Spleen (tissue), 13 donors: ENCODE measurements at places on chromosomes 13 and 19. TPM values are rescaled to one million over a fixed set of nuclear protein-coding genes. Genes with fewer than 3 reads are reported as not detected.
A peak's percentile ranks its signal among the peaks of the same experiment; 100 is the strongest.

DNA sequence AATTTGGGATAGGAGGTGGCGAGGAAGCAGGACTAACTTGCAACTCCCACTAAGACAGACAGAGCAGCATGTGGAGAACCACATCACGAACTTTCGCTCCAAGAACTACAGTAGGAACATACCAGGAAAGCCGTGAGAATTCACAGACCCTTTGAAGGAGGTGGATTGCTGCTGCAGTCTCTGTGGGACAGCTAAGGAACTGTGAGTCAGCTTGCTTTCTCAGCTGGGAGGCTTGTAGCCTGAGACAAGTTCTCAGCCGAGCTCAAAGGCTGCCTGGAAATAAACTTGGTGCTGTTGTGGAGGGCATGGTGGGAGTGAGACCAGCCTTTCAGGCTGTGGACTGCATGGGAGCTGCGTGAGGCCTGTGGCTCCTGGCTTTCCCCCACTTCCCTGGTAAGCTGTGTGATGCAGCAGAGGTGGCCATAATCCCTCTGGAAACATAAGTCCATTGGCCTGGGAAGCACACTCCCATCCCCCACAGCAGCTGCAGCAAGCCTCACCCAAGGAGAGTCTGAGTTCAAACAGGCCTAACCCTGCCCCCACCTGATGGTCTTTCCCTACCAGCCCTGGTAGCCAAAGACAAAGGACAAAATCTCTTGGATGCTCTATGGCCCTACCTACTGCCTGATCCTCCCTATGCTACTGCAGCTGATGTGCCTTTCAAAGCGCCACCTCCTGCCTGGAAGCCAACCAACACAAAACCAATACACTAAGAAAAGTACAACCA is 441.1 kb upstream of the HTR2A start:
- no peak for DNase-seq

DNA sequence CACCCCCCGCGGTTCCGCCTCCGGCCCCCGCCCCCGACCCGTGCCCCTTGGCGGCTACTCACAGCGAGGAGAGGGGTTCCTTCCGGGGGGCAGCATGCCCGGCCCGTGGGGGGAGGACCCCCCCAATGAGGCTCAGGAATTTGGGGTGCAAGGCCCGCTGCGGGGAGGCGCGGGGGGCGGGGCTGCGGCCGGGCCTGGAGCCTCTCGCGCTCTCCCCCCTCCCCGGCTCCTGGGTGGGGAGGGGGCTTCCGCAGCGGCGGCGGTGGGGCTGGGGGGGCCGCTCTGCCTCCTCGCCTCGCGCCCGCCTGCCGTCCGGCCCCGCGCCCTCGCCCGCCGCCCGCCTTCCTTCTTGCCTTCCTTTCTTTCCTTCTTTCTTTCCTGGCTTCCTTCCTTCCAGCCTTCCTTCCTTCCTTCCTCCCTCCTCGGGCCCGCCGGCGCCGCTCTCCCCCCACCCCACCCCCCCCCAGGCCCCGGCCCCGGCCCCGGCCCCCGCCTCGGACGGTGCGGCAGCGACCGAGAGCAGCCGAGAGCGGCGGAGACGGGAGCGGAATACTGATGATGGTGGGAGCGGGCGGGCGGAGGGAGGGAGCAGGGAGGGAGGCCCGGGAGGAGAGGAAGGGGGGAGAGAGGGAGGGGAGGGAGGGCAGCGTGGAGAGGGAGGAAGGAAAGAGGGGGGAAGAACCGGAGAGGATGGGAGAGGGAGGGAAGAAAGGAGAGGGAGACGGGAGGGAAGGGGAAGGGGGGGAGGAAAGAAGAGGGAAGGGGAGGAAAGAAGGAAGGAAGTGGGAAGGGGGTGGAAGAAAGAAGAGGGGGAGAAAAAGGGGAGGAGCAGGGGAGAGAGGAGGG is at the start of gene LRRC4B:
TSS of gene LRRC4B (minus strand) at position 554 of the 846 bp plus-strand sequence. CDS start 19,597 bp downstream, outside the sequence.
- no peak for DNase-seq

DNA sequence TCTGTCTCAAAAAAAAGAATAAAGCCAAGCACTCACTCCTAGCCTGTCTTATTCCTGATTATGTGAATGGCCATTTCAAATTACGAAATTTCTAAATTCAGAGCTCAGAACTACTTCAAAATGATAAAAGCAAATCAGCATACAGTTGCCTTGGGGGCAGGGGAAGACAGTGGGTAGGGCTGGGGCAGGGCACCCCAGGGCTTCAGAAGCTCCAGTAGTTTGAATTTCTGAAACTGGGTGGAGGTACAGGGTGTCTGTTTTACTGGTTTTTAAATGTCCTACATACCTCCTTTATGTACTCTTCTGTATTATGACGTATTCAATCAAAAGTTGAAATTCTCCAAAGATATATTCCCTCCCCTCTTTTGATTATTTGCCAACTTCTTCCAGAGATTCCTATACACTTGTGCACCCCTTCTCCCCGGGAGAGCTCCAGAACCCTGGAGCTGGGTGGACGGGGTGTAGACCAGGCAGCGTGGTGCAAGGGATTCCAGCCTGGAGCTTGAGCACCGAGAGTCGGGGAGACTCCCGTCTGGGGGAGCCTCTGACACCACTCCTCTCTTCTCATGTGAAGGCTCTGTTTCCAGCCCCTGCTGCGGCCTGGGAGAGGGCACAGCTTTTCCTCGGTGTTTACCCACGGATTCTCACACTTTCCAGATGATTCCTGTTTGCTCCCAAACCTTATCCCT is 84.7 kb upstream of the GPR183 start:
- no peak for DNase-seq

DNA sequence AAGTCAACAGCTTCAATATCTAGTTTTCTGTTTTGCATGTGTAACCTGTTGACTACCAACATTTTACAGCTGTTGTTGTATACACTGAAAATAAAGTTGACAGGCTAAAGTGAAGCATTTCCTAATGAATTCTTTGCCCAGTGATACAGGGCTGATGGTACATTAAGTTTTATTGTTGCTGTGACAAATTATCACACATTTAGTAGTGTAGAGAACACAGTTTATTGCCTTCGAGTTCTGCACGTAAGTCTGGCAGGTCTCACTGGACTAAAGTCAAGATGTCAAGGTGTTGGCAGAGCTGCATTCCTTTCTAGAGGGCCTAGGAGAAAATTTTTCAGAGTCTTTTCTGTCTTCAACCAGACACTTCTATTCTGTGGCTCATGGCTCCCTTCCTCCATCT is 184.2 kb downstream of the SLITRK6 start:
- no peak for DNase-seq

DNA sequence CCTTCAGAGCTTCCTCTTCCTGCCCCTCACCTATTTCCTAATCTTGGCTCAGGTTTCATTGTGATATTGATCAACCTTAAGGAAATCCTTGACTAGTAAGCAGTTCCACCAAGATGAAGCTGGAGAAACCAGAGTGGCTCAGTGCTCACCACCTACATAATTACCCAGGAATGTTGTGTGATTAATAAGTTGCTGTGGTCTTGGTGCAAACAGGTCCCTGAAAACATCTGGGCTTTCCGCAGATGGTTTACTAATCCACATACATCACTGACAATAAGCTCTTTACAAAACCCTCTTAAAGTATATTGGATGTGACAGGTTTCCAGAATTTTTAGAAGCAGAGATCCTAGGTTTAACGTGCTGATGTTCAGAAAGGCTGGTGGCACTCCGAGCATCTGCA is 8.6 kb upstream of the SERP2 start:
- no peak for DNase-seq

GRCh38 chr13:100100115-100100879 is 11.4 kb downstream of the PCCA start:
- no peak for DNase-seq

GRCh38 chr19:50486823-50487515 is 10.3 kb upstream of the GARIN5A start:
- peak; percentile 70 for DNase-seq

GRCh38 chr19:3249408-3249807 is 24.9 kb downstream of the CELF5 start:
- no peak for DNase-seq

DNA sequence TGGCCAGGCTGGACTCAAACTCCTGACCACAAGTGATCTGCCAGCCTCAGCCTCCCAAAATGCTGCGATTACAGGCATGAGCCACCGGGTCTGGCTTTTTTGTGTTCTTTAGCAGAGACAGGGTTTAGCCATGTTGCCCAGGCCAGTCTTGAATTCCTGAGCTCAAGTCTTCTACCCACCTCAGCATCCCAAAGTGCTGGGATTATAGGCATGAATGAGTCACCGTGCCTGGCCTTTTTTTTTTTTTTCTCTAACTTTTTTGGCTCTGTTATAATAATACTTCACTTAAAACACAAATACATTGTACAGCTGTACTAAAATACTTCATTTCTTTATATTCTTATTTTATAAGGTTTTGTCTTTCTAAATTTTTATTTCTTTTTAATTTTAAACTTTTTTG is 599.5 kb upstream of the PCDH9 start:
- DNase-seq, result no peak

GRCh38 chr19:2624537-2625091 is 77.9 kb downstream of the GNG7 start:
- DNase-seq, result peak; percentile 87

DNA sequence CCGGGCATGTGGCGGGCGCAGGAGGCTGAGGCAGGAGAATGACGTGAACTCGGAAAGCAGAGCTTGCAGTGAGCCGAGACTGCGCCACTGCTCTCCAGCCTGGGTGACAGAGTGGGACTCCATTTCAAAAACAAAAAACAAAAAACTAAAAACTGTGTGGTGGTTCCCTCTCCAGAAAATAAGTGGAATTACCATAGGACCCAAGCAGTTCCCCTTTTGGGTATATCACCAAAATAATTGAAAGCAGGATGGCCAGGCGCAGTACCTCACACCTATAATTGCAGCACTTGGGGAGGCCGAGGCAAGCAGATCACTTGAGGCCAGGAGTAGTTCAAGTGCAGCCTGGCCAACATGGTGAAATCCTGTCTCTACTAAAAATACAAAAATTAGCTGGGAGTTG is 15.7 kb upstream of the LDLR start:
- no peak for DNase-seq

GRCh38 chr13:111462221-111462764 is 141.9 kb downstream of the TEX29 start:
- DNase-seq, result no peak

DNA sequence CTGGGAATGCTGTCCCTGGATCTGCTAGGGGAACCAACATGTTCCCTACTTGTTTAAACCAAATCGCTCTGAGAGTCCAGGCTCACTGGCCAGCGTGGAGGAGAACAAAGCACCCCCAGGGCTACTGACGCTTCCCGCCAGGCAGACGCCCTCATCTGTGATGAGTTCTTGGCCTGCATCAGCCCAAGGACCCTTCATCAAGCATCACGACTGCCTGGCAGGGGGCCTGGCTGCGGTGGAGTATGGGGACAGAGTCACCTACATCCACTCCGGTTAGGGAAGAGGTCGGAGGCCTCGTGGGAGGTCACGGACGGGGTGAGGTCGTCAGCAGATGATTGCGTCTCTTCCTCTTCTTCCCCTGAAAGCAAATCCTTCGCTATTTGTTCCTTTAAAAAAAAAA is 17.7 kb downstream of the MIER2 start:
- DNase-seq, result no peak

DNA sequence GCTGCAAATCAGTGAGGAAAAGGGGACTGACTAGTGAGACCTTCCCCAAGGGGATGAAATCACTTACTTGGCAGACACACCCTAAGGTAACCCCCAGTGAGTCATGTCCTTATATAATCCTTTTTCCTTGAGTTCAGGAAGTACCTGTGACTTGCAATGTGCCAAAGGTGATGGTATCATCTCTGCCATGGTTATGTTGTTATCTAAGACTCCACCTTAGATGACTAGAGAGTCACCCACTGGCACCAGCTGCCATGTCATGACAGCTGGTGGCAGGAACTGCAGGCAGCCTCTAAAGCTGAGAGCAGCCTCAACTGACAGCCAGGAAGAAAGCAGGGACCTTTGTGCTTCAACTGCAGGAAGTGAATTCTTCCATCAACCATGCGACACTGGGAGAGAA is 12.5 kb downstream of the PBX4 start:
- DNase-seq, result no peak

DNA sequence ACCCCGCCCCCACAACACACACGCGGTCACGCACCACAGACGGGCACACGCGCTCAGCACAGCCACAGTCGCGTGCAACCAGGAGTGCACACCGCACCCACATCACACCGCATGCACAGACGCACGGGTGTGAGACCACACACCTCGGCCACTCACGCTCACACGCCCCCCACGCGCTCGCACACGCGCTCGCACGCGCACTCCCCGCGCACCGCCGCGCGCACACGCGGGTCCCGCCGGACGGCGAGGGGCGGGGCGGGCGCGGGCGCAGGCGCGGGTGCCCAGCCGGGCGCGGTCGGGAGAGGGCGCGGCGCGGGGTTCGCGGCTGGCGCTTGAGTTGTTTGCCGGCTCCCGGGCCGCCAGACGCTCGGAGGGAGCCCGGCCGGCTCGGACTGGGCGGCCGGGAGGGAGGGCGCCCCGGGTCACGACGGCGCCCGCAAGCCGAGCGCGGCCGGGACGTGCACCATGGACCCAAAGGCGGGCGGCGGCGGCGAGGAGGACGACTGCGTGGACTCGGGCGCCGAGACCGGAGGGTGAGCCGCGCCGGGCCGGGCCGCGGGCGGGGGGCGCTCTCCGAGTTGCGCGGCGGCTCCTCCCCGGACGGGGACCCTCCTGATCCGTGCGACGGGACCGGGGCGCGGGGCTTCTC is at the start of gene FAM124A:
TSS of gene FAM124A (plus strand) at position 362 of the 649 bp plus-strand sequence. CDS start at position 466, 104 bp downstream.
- peak; percentile 82 for DNase-seq

GRCh38 chr13:35592457-35592856 is 116.0 kb upstream of the MAB21L1 start:
- no peak for DNase-seq

DNA sequence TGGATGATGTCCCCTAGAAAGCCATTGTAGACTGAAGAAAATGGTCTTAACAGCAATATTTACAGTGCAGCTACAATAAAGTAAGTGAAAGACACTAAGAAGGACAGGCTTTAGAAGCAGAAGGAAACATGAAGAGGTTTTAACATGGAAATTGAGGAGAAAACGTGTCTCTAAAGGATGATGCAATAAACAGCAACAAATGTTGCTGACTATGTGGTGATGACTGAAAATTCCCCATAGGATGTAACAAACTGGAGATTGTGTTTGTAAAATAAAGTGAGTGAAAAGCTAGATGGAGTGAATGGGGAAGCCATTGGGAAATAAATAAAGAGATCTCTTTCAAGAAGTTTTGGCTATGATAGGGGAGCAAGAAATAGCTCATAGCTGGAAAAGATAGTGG is 186.7 kb upstream of the IPO5 start:
- DNase-seq, result no peak

- peak; percentile 93 for DNase-seq
Observed at GRCh38 chr19:12092065-12092867, 27.7 kb downstream of the ZNF844 start.

DNA sequence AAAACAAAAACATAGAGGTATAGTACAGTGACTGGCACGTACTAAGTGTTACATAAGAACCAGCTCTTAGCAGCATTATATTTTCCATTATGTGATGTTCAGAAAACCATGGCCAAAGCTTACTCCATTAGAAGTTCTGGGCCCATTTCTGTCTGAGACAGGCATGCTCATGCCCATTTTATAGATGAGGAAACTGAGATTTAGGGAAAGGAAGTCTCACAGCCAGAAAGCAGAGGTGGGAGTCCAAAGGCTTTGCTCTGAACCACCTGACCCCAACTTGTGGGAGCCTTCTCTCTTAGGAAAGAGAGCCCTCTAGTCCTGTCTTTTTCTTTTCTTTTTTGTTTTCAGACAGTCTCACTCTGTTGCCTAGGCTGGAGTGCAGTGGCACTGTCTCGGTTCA is 2.3 kb downstream of the AP2S1 start:
- no peak for DNase-seq

Gene PSG2
- not detected for total RNA-seq

Gene USHBP1
- total RNA-seq, result 5.8 TPM

Gene HSH2D
- total RNA-seq, result 56.6 TPM

Gene ZIC2
- not detected for total RNA-seq

Gene PRR19
- 1.2 TPM for total RNA-seq

Gene RPL21
- total RNA-seq, result 876 TPM

Gene MCF2L
- 17.0 TPM for total RNA-seq

Gene TNNT1
- total RNA-seq, result not detected

Gene FCAR
- 17.4 TPM for total RNA-seq
